ENCODE measurements at places on chromosomes 13 and 19.
A peak's percentile ranks its signal among the peaks of the same experiment; 100 is the strongest.

DNA sequence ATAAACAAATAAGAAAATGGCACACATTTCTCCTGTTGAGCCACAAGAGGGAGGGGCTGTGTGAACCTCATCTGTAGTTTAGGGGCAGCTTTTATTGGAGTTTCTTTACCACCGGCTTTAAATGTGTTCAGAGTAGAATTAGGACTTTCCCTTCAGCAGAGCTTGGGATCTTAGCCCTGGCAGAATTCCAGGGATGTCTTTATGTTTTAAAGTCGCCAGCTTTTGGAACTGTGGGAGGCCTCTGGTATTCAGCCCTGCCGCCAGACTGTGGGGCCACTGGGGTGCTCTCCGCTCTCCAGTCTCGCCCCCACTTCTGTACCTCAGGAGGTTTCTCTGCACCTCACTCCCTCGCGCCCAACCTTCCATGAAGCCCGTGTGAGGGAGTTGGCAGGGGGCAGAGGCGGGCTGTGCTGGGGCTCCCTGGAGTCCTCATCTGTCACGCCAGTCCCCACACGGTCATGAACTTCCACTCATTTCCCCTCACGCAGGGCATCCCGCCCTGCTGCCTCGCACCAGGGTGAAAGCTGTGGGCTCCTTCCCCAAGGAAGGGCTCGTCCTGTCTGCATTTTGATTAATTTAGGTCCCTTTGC is 31.5 kb downstream of the CCDC8 start:
- DNase-seq, result no peak

DNA sequence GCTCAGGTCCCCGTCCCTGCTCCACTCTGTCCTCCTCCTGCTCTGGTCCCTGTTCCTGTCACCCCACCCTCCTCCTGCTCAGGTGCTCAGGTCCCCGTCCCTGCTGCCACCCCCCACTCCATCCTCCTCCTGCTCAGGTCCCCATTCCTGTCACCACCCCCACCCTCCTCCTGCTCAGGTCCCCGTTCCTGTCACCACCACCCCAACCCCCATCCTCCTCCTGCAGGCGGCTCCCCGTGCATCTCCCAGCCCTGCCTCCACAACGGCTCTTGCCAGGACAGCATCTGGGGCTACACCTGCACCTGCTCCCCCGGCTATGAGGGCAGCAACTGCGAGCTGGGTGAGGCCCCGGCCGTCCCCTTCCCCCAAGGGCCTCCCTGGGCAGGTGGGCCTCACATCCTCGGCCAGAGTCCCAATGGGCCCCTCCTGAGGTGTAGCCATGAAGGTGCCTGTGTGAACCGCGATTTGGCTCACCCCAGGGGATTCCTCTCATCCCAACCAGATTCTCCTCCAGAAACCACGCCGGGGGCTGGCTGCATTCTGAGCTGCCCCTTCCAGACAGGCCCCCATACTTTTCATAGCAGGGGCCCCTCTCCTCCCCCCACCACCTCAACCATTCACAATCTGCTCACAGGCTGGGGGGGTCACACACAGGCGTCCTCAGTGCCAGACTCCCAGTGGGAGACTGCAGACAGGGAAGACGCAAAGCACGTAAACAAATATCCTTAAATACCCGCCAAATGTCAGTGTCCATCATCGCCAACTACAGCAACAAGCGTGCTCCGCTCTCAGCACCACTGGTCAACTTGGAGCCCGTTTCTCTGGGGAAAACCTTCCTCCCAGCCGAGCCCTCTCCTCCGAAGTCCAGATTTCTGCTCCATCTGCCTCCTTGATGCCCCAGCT is 4.6 kb downstream of the PROZ start:
- no peak for DNase-seq

- no peak for DNase-seq
Measured at GRCh38 chr19:16726916-16727315, 7.3 kb downstream of the NWD1 start.

- no peak for DNase-seq
Measured at GRCh38 chr13:57630661-57631595, 616 bp upstream of the PCDH17 start.

DNA sequence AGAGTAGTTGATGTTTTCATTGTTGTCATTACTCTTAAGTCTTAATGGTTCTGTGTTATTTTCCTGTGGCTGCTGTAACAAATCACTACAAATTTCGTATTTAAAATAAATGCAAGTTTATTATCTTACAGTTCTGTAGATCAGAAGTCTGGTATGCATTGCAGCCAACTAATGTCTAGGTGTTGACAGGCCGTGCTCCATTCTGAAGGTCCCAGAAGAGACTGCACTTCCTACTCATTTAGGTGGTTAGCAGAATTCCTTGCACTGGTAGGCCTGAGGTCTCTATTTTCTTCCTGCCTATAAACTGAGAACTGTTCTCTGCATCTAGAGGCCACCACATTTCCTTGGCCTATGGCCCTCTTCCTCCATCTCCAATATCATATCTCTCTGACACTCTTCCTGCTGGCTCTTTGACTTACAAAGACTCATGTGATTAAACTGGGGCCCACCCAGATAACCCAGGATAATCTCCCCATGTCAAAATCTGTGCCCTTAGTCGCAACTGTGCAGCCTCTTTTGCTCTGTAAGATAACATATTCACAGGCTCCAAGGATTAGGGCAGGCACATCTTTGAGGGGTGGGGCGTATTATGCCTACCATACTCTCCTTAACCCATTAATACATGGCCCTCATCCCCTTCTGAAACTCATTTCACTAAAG is 468.4 kb downstream of the FOXO1 start:
- no peak for DNase-seq

DNA sequence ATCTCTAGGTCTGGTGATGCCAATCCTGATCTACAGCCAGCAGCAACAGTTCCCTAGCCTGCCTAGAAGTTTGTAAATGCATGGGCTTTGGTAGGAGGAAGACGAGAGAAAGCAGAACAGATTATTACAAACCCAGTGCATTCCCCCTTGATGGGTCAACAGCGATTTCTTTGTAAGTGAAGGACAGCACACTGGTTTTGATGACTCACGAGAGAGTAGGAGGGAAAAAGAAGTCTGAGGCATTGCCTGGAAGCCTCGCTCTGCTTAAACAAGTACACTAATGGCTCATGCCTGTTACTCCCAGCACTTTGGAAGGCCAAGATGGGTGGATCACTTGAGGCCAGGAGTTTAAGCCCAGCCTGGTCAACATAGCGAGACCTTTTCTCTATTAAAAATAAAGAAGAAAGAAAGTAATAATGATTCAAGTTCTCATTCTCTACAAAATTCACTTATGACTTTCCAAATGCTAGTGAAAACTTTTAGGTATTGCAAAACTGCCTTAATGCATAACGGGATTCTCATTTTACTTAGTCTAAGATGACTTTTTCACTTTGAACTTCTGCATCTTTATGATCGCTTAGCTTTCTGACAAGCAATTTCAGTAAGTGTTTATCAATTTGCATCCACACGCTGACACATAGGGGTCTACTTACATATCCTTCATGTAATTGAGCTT is 47.7 kb upstream of the USPL1 start:
- no peak for DNase-seq

- no peak for DNase-seq
Measured at GRCh38 chr13:26024558-26024957, 27.3 kb downstream of the SHISA2 start.

DNA sequence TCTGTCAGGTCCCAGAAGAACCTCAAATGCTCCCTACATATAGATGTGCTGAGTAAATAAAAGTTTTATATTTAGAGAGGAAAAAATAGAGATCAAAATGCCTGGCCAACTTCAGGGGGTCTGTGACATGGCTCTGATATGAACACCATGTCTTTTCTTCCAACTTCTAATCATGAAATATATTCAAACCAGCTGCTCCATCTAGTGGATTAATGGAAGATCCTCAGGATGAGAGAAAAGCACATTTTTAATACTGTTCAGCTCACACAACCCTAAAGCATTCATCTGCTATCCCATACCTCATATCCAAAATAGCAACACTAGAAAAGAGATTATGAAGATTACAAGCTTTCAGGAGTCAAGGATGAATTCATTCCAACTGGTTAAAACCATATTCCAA is 56.0 kb upstream of the DOCK9 start:
- DNase-seq, result no peak

DNA sequence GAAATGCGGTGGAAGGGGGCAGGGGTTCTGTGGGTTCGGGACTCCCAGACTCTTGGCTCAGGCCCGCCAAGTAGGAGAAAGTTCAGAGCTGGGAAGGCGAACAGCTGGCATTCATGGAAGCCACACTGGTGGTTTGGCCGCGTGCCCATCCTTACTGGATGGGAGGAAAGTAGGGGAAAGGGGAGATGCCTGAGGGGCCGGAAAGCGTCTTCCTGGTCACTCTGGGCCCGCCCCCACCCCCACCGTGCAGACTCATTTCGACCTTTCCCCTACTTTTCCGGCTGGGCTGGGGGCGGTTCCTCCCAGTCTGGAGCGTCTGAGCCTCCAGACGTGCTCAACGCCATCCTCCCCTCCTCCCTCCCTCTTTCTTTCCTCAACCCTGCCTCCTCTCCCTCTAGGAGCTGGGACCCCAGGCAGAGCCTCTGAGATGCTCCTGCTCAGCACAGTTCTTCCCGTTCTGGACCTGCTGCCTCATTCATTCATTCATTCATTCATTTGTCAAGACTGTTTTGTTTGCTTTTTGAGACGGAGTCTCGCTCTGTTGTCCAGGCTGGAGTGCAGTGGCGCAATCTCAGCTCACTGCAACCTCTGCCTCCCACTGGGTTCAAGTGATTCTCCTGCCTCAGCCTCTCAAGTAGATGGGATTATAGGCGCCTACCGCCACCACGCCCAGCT is 3.5 kb downstream of the ANGPTL4 start:
- peak; percentile 83 for DNase-seq

DNA sequence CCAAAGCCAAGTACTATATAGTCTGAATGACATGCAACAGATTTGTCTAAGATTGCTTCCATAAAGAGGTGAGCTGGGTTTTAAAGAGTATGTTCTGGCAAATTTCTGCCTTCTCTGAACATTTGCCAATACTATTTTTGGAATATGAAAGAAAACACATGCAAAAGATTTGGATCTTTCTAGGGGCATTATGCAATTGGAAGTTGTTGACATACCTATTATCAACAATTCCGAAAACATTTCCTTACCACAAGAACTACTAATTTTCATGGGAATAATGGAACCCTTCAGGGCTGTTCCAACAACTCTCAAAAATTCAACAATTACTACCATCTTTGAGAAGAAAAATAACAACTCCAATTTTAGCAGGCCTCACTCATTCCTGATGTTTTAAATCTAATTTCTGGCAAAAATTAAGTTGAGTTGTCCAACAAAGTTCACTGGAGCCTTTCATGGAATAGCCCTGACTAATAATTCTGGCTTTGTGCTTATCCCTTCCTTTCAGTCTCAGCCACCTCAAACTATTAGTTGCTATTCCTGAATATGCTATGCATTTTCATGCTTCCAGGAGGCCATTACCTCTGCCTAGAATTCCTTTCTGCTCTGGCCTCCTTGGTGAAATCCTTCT is 250.0 kb downstream of the RGCC start:
- no peak for DNase-seq

GRCh38 chr13:53520132-53520531 is 491.5 kb downstream of the OLFM4 start:
- DNase-seq, result no peak

DNA sequence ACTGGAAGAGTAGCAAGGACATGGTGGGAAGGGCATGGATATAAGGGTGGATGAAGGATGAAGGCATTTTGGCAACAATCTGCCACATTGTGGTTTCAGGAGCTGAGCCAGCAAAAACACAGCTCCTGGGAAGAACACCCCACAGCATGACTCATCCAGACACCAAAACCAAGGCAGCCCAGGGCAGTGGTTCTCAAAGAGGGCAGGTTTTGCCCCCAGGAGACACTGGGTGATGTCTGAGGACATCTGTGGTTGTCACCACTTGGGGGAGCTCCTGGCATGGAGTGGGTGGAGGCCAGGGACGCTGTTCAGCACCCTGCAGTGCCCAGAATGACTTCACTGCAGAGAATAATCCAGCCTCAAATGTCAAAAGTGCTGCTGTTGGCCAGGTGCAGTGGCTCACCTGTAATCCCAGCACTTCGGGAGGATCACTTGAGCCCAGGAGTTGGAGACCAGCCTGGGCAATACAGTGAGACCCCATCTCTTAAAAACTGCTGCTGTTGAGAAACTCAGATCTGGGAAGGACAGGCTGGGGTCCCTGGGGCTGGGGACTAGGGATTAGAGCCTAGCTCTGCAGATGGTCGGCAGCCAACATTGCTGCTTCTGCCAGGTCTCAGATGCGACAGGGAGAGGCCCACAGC is 16.1 kb downstream of the ZFR2 start:
- peak; percentile 19 for DNase-seq

DNA sequence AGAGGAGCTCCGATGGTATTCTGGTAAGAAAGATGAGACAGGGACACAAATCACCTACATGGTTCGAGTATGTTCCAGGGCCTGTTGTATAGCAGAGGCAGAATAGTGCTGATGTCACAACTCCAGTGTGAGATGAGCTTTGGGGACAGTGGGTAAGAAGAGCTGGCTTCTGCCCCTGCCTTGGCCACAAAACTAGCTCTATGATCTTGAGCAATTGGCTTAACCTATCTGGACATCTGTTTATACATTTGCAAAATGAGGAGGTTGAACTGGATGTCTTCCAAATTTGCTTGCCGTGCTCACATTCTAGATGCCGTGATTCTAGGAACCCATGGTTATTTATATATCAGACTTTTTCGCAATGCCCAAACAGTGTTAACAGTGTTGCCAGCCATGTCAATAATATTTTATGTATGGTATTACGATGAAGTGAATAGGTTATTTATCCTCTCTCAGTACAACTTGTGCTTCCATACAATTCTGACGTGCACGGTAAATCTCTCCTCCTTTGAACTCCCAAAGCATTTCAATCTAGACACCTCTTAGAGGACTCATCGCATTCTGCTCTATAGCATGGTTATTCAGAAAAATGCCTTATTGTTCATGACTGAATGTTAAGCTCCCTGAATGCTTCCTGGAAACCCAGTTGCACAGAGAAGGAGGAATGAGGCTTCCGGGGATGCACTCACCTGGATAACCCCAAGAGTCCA is 316.0 kb downstream of the FOXO1 start:
- DNase-seq, result no peak

GRCh38 chr13:39451860-39452301 is 151.1 kb downstream of the LHFPL6 start:
- DNase-seq, result peak; percentile 83

DNA sequence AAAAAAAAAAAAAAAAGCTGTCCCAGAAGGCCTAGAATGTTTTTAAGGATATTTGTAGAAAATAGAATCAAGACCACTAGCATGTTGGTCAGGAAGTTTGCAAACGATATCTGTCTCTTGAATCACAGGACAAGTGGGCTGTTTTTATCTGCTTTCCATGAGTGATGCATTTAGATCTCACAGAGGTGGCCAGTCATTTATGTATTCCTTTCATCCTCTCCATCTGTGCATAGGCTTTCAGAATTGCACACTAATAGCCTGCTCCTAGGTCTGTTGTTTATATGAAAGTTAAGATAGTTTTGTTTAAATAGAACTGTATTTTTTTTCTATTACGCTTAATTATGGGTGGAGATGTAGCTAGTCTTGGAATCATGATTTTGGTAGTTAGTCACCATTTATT is 289.5 kb downstream of the SHISA2 start:
- no peak for DNase-seq

- no peak for DNase-seq
Measured at GRCh38 chr13:107678075-107678689, 537.2 kb downstream of the LIG4 start.

- DNase-seq, result no peak
Measured at GRCh38 chr19:40744554-40745401, 5.5 kb downstream of the ACTMAP start.
